ENCODE measurements at places on chromosomes 6 and 20.

DNA sequence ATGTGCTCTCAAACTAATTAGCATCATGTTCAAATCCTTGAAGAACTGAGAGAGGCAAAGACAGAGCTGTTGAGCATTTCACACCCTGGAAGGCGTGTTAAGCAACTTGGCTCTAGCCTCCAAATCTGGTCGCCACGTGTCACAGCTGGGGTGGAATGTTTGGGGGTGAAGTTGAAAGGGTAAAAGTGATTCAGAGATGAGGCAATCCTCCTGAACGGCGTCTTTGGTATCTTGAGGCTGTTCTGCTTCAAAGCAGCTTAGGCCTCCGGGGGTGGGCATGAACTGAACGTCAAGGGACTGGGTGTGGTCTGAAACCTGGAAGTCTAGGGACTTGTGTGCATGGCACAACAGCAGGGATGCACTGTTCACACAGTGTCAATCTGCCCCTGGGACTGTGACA lies 62.3 kb downstream of the TRAM2 start:
- no peaks in the 10 kb centered on the region for H3K4me1 ChIP-seq
- DNase-seq = no peak
- H3K27ac ChIP-seq = no peak overlapping the region
- H3K27me3 ChIP-seq = no peaks in the 10 kb centered on the region
- H3K36me3 ChIP-seq = peaks cover 45% of the 10 kb centered on the region
- H3K4me3 ChIP-seq = no peak overlapping the region

DNA sequence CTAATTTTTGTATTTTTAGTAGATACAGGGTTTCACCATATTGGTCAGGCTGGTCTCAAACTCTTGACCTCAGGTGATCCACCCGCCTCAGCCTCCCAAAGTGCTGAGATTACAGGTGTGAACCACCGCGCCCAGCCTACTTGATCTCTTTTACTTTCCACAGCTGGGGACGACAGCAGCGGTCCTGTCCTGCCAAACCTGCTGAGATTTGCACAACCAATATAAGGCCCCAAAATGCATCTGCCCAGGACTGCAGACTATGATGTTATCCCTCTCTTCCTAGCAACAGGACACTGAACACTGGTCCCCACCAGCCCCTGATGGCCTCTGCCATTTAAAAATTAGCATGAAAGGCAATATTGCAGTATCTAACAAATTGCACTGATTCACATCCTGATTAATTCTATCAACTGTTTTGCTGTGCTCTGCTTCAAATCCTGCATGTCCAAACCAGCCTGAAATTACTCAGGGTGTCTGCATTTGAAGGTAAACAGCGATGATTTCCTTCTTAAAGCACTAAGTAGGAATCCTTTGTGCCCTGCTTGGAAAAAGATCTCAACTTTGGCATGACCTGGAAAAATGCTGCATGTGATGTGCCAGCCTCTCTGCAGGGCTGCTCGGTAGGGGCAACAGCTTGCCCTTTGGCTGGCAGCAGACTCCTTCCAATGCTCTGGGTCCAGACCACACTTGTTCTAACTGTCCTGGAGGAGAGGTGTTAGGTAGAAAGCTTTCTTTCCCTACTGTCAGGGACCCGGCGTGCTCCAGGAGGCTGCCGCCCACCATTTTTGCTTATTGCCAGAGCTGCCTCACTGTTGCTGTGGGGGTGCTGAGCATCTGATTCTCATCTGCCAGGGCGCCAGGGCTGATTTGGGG lies 27.4 kb upstream of the PXDC1 start:
- no peak overlapping the region for H3K4me3 ChIP-seq
- H3K36me3 ChIP-seq = no peaks in the 10 kb centered on the region
- H3K27me3 ChIP-seq = peaks cover 5% of the 10 kb centered on the region
- peaks cover 6% of the 10 kb centered on the region for H3K4me1 ChIP-seq

DNA sequence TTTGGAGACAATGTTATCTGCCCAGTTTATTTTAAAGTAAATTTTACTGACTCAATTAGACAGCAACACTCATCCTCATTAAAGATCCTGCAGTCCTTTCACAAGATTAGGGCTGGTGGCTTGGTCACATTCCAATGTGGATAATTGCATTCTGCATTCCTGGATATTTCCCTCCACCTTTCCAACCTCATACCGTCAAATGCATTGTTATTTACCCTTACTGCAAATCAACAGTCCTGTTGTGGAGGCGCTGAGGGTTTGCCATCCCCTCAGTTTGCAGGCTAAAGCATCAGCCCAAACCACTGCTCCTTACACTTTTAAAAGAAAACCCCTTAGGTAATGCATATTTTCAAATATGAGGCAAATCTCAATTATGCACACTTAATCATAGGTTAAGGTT lies 5.4 kb downstream of the CITED2 start:
- DNase-seq = no peak
- H3K27me3 ChIP-seq = no peaks in the 10 kb centered on the region
- peaks cover 4% of the 10 kb centered on the region for H3K4me1 ChIP-seq
- no peak overlapping the region for H3K4me3 ChIP-seq
- H3K36me3 ChIP-seq = no peaks in the 10 kb centered on the region

GRCh38 chr6:5550631-5551030 lies 289.3 kb downstream of the FARS2 start:
- H3K27me3 ChIP-seq = no peaks in the 10 kb centered on the region
- no peak overlapping the region for H3K27ac ChIP-seq
- DNase-seq = no peak
- no peak overlapping the region for H3K4me3 ChIP-seq

DNA sequence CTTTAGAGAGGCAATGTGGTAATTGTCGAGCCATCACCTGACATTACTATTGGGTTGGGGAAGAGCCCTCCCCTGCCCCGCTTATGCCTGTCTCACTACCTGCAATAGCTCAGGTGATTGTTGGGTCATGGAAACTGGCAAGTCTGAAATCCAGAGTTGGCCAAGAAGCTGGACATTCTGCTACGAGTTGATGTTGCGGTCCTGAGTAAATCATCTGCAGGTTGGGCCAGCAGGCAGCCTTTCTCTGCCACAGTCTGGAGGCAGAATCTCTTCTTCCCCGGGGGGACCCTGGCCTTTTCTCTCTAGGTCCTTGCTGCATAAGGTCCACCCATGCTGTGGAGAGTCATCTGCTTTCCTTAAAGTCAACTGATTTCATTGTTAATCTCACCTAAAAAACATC lies 142.4 kb downstream of the THBS2 start:
- DNase-seq = no peak
- no peaks in the 10 kb centered on the region for H3K4me1 ChIP-seq
- peaks cover 2% of the 10 kb centered on the region for H3K27me3 ChIP-seq
- H3K27ac ChIP-seq = no peak overlapping the region
- no peaks in the 10 kb centered on the region for H3K36me3 ChIP-seq

GRCh38 chr6:134204031-134204430 lies 113.9 kb downstream of the SGK1 start:
- no peak for DNase-seq
- H3K4me1 ChIP-seq = peaks cover under 1% of the 10 kb centered on the region
- no peaks in the 10 kb centered on the region for H3K27me3 ChIP-seq
- H3K36me3 ChIP-seq = peaks cover 6% of the 10 kb centered on the region
- no peak overlapping the region for H3K27ac ChIP-seq
- no peak overlapping the region for H3K4me3 ChIP-seq

DNA sequence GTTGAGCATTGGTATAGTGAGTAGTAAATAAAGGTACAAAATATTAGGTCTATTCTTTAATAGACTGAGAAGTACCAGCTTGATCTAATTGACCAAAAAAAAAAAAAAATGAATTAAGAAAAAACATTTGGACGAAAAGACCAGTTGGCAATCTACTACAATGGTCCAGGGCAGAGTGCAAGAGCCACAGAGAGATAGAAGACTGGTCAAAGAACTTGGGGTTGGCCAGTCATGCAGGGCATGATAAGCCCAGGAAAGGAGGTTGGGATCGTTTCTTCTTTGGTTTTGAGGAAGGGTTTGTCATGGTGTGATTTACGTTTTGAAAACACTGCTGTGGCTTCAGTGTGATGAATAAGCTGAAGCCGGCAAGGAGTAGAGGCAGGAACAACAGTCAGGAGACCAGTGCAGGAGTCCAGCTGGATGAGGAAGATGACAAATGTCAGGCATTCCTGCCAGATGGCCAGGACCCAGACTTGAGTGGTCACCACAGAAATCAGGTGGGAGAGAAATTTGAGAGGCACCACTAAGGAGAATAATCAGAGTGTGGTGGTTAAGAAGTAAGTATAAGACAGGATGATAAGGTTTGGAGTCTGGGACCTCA lies 14.0 kb downstream of the SMLR1 start:
- H3K36me3 ChIP-seq = peaks cover 4% of the 10 kb centered on the region
- no peaks in the 10 kb centered on the region for H3K4me1 ChIP-seq
- H3K27me3 ChIP-seq = no peaks in the 10 kb centered on the region

DNA sequence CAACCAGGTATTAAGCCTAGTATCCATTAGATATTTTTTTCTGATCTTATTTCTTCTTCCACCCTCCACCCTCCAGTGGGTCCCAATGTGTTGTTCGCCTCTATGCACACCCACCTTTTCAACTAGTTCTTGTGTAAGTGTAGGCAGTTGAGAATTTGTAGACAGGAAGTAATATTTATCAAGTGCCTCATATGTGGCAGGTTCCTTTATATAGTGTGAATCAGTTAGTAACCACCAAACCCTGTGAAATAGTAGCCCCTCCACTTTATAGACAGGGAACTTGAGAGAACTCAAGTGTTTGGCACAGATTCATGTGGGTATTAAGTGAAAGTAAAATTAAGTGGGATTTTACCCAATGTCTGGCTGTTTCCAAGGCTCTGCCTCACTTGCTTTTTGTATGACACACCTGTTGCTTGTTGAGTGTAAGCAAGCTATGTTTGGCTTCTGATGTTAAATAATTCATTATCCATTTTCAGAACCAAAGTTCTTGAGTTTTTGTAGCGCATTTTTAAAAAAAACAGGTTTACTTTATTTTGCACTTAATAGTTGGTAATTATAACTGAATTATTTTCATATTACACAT lies 24.8 kb downstream of the AFDN start:
- H3K27me3 ChIP-seq = no peaks in the 10 kb centered on the region
- no peak overlapping the region for H3K27ac ChIP-seq
- peaks cover 31% of the 10 kb centered on the region for H3K4me1 ChIP-seq

- peak overlapping the region; percentile 100 for H3K4me3 ChIP-seq
- peak overlapping the region; percentile 99 for H3K27ac ChIP-seq
- DNase-seq = peak; percentile 74
- H3K36me3 ChIP-seq = peaks cover 10% of the 10 kb centered on the region
These were observed 3.2 kb upstream of the HLA-DMB start for GRCh38 chr6:32943864-32944649.

DNA sequence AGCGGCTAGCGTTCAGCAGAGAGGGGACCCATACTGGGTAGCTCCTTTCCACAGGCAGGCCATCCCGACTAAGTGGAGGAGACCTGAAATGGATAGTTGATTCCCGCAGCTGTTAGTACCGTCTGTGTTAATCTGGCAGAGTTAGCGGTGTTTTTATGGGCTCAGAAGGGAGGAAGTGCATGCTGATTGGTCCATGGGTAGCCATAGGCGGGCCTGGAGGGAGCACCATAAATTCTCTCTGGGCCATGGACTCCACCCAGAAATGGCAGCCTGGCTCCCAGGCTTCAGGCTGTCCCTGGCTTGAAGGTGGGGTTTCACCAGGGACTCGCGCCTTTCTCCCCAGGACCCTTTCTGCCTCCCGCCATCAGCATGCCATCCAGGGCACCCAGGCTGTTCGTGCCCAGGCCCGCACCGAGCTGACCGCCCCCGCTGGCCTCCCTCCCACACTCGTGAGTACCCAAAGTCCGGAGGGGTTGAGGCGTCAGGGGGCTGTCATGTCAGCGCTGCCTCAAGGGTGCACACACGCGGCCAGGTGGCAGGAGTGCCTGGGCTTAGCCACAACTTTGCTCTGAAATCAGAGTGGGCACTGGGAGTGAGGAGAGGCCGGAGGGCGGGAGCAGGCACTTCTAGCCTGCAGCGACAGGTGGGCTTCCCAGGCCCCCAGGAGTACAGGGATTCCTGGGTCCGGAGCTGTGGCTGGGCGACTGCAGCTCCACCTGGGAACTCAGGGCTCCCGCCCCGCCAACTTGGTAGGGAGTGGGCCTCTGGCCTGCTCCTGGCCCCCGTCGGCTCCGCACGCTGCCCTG lies 694.3 kb upstream of the FLRT3 start:
- H3K4me1 ChIP-seq = no peaks in the 10 kb centered on the region
- no peak for DNase-seq
- H3K36me3 ChIP-seq = no peaks in the 10 kb centered on the region
- H3K27ac ChIP-seq = no peak overlapping the region

DNA sequence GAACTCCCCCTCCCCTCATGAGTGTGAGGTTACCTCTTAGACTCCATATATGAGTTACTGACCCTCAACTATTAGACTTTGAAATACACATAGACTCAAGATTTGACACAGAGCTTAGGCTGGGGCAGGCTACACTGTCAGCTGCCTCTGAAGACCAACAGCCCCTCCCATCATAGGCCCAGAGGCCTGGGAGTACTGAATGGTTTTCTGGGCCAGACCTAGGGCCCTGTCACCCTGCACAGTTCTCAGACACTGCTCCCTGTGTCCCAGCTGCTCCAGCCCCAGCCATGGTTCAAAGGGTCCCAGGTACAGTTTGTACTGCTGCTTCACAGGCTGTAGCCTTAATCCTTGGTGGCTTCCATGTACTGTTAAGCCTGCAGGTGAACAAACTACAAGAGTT lies 132.1 kb upstream of the MOCS1 start:
- no peak for DNase-seq
- no peaks in the 10 kb centered on the region for H3K4me1 ChIP-seq
- no peaks in the 10 kb centered on the region for H3K36me3 ChIP-seq
- H3K4me3 ChIP-seq = no peak overlapping the region
- no peak overlapping the region for H3K27ac ChIP-seq
- H3K27me3 ChIP-seq = no peaks in the 10 kb centered on the region

GRCh38 chr6:135300576-135300975 lies 119.5 kb downstream of the MYB start:
- DNase-seq = no peak
- no peak overlapping the region for H3K4me3 ChIP-seq
- no peaks in the 10 kb centered on the region for H3K27me3 ChIP-seq

DNA sequence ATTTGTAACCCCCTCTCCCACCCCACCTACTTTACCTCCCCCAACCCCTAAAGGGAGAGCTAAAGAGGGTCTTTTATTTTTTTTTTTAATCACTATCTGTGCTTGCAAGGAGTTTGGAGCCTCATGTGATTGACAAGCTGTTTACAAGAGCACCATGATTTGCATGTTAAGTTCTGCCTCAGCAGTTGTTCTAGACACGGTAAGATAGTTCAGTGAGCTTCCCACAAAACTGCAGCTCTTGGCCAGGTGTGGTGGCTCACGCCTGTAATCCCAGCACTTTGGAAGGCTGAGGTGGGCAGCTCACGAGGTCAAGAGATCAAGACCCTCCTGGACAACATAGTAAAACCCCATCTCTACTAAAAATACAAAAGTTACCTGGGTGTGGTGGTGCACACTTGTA lies 5.0 kb upstream of the PXDC1 start:
- peaks cover 15% of the 10 kb centered on the region for H3K4me1 ChIP-seq
- H3K27me3 ChIP-seq = no peaks in the 10 kb centered on the region
- H3K36me3 ChIP-seq = no peaks in the 10 kb centered on the region

Measured in memory B cell (primary cell).